Activated CD4-positive, CD25-positive, alpha-beta regulatory T cell treated with anti-CD3 and anti-CD28 coated beads, Interleukin-2, amount 50 U/mL, for 24 hours (primary cell): ENCODE measurements at places on chromosomes 3 and 15.

- ATAC-seq, result no peak
Measured at GRCh38 chr3:182683858-182684257, 109.4 kb upstream of the ATP11B start.

GRCh38 chr15:66112388-66112787 lies 141.2 kb downstream of the MEGF11 start:
- no peak for ATAC-seq

DNA sequence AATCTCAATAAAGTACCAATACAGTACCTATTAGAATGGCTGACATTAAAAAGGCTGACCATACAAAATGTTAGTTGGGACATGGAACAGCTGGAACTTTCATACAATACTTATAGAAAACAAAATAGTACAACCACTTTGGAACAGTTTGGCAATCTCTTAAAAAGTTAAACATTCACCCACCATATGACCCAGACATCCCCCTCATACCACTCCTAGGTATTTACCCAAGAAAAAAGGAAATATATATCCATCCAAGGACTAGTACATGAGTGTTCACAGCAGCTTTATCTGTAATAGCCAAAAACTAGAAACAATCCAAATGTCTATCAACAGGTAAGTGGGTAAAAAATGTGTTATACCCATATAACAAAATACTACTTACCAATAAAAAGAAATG lies 25.2 kb upstream of the ARF4 start:
- ATAC-seq, result no peak

- ATAC-seq, result peak; percentile 28
Measured at GRCh38 chr15:70319466-70319865, 221.7 kb upstream of the TLE3 start.

GRCh38 chr3:196049653-196050052 lies 32.2 kb downstream of the TFRC start:
- peak; percentile 26 for ATAC-seq

DNA sequence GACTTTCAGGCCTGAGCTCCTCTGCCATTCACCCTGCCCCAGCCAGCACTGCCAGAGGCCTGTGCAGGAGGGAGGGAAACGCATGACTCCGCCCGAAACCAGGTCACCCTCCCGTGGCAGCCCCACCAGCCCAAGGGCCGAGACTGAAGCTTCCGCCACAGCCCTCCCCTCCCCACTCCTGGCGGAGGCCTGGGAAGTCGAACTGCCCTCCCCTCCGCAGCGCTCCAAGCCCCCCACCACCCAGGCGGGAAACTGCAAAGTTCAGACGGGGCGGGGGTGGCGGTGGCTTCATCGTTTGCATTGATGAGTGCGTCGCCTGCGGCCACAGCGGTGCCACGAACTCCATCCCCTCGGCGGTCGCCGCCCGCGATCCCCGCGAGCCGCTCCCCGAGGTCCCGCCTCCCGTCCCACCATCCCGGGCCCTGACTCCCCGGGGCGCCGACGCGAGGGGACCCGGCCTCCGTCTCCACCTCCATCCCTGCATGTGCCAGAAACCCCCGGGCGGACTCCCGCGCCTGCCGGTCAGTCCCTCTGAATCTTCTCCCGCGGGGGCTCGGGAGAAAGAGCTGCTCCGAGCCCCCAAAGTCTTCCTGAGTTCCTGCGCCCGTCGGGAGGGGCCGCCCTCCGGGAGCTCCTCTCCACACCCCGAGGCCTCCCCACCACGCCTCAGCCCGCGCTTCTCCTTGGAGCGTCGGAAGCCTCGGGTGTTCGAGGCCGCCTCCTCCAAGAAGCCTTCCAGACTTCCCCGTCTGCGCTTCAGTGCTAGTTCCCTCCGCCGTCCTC lies 698 bp downstream of the MELTF start:
- ATAC-seq, result no peak

DNA sequence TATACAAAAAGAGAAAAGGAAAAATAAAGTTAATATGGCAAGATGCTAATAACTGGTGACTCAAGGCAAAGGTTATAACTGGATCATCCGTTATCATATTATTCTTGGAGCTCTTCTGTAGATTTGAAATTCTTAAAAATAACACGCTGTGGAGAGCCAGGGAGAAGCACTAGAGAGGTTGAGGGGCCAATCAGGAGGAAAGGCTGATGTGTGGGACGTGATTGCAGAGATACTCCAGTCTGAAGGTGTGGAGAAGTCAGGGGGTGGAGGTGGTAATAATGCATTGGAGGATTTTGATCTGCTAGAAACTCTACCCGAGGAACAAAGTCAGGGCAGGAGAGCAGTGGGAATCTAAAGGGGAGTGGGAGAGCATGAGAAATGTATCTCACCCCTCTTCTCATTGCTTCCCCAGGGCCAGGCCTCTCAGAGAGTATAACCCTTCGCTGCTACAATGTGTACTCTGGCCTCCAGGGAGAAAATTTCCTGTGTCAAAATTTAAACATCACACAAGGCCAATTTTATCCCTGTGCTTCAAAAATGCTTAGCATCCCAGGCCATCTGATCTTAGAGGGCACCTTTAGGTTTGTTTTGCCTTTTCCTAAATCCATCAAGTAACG lies 211.5 kb upstream of the SEMA6D start:
- ATAC-seq, result no peak
